Muscle of arm (tissue), 14 donors: ENCODE measurements at places on chromosomes 13 and 19. TPM values are rescaled to one million over a fixed set of nuclear protein-coding genes. Genes with fewer than 3 reads are reported as not detected.

DNA sequence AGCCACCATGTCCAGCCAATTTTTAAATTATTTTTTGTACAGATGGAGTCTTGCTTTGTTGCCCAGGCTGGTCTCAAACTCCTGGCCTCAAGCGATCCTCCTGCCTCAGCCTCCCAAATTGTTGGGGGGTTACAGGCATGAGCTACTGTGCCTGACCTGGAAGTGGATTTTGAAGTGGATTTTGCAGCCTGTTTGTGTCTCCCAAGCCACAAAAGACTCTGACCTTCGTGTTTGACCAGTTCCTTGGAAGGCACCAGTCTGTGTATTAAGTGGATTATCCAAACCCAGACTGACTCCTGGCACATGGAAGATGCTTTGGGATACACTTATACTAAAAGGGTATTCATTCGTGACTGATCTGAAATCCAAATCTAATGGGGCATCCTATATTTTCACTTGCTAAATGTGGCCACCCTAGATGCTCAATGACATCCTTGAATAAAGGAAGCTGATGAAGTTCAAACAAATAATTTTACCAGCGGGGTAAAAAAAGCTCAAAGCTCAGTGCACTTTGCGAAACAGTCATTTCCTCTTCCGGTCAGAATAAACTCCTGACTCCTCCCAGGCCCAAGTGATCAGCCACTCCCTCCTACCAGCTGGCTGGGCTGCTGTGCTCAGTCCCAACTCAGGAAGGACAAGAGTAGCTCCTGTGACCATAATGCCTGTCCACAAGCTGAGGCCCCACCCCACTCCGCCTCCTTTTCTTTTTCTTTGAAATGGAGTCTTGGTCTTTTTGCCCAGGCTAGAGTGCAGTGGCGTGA lies 32.6 kb upstream of the GATAD2A start:
- no peak for DNase-seq

- DNase-seq, result no peak
These were observed 7.6 kb upstream of the HMG20B start for GRCh38 chr19:3565139-3565538.

GRCh38 chr19:49889687-49890348 lies 6.9 kb downstream of the IL4I1 start:
- DNase-seq, result peak; percentile 82

Gene CGB8
- polyA plus RNA-seq, result 0.71 TPM

DNA sequence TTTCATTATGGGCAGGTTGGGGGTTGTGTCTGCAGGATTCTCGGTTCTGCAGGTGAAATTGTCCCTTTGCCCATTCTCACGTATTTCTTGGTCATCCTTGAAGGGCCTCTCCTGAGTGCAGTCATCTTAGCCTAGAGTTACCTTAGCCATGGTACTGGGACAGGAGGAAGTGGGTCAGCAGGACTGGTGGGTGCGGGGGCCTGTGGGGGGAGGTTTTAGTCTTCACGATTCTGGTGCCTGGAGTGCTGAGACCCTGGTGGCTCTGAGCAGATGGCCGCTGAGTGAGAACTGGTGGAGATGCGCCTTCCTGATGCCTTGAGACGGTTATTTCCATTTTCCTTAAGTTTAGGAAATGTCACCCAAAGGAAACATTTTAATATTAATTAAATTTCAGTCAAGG lies 11.8 kb downstream of the COL4A2 start:
- DNase-seq, result no peak

GRCh38 chr13:108268466-108269112 lies 929 bp upstream of the TNFSF13B start:
- no peak for DNase-seq
